ENCODE measurements at places on chromosomes 7 and 10.

DNA sequence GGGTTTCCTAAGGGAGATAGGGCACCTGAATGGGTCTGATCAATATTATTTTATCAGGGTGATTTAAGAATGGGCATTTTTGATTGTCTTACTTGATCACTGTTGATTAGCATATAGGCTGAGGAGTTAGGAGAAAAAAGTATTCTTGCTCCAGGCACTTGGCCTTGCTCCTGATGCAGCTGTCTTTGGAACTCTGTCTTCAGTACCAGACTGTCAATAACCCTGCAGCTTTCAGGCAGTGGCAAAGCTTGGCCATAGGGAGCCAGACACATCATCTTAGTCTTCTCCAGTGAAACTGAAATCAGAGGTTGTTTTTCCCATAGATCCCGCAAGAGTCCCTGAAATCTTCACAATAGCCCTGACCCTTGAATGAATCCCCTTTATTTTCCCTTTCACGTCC, 47.2 kb downstream of the EXOC4 start:
- no peak for DNase-seq

GRCh38 chr7:149440222-149440621, 20.6 kb downstream of the ZNF777 start:
- no peak for DNase-seq

- no peak for DNase-seq
Measured at GRCh38 chr10:48947690-48948469, 8.2 kb upstream of the LRRC18 start.

GRCh38 chr7:4823441-4824119, 38.2 kb downstream of the PAPOLB start:
- DNase-seq: no peak

GRCh38 chr7:142303650-142304049, 45.8 kb upstream of the PRSS58 start:
- DNase-seq: no peak

- no peak for DNase-seq
Measured at GRCh38 chr10:77256346-77256745, 381.3 kb downstream of the KCNMA1 start.

DNA sequence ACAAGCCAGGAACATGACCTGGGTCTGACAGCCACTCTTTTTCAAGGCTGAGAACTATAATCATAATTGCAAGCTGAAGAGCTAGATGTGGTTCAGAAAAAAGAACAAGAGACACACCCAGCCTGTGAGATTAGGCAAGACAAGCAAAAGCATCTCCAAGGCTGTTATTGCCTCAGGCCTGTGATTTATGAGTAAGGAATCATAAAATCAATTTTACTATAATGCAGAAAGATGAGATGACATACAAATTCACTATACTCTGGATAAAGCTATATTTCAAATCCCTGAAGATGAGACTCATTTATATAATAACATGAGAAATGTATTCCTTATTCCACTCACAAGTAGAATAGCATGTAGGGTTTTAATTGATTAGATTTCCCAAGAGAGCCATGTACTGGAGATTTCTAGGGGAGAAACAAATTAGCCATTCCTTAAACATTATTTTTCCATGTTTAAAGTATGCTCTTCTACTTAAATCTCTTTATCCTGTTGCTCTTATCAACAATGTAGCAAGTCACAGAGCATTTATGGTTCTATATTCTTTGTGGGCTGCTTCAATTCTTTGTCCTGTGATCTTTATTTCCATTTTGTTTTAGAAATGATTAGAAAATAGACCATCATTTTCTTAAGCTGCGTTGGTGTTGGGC, 47.4 kb downstream of the FHIP2A start:
- DNase-seq: no peak

DNA sequence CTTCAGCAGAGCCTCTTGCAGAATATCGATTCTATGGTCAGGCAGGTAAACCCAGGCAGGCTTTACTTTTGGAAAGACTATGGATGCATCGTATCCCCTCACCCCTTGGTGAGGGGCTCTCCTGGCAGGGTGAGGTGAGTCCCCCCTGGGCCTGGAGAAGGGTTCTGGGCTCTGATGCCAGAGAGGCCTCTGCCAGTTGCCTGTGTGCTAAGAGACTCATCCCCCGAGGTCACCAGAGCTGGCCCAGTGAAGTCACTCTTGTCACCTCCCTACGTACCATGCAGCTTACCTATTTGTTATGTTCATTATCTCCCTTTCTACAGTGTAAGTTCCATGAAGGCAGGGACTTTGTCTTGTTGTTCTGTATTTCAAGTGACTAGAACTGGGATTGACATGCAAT, 51.3 kb downstream of the TSPAN15 start:
- no peak for DNase-seq

DNA sequence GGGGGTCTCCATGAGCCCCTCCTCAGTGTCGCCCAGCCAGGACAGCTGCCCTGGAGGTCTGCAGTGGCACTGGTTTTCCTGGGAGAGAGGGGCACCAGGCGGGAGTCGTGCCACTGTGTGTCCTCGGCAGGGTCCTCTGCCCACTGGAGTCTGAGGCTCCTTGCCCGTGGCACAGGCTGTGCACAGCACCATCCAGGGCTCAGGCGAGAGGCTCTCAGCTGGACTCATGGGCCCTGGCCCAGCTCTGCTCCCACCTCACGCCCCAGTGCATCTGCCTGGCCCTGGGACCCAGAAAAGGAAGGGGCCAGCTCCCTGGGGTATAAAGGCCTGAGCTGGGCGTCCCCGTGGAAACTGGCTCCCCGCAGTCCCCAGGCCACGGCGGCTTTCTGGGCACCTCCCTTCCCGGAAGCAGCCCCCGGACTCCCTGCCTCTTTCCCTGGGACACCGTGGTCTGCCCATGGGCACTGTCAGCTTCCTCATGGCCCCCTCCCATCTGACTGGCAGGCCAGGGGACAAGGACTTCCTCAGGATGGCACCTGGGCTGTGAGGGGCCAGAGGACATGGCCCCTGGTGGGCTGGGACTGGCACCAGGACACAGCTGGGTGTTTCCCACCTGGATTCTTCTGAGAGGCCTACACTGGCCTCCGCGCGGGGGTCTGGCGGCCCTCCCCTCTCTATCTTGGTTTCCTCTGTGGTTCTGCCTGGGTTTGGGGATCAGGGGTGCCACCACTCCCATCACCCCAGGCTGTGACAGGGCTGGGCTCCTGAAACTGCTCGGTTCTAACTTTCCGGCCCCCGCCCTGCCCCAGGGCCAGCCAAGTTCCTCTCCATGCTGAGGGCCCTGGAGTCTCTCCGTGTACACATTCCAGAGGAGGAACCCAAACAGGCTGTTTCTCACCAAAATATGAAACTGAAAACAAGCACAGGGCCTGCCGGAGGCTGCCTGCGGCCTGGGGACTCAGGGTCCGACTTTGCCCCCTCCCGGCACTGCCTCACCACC, 5.5 kb downstream of the FOXL3 start:
- peak; percentile 7 for DNase-seq

- no peak for DNase-seq
Measured at GRCh38 chr7:45146531-45147379, 10.8 kb upstream of the RAMP3 start.

GRCh38 chr10:19480353-19480752, 335.9 kb upstream of the PLXDC2 start:
- DNase-seq: no peak

DNA sequence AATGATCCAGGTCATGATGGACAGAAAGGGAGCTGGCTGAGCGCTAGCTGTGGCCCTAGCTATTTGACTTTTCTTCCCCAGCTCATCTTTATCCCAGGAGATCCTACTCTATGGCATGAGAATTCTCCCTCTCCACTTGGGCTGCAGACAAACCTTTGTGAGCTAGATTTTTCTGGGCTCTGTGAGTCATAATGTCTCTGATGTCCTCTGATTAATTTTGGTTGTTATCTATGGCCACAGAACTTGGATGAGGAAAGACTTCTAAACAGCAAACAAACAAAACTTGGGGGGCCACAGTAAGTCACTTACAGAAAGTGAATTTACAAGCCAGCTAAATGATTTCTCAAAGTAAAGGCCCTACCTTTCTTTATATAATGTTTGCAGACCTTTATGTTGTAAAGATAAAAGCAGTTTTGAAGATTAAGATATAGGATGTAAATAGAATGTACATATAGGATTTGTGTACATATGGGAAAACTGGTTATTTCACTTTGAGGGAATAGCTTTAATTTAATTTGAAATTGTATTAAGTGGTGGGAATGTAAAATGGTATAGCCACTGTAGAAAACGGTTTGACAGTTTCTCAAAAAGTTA, 10.4 kb downstream of the ABLIM1 start:
- DNase-seq: no peak

GRCh38 chr7:117205873-117206272, 117.0 kb downstream of the WNT2 start:
- DNase-seq: no peak

DNA sequence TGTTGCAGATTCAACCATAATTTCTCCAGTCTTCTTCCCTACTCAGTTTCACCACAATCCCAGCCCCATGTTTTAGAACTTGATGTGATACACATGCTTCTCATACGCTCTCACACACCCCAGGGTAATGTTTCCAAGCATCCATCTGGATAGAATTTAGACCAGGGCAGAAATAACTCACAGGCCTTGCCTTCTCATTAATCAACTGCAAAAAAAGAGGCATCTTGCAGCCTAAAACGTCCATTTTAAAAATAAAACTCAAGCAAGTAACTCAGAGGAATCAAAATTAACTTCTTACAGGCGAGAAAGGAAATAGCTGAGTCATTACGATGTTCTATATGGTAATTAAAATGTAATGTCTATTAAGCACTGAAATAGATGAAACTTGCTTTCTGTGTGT, 127.2 kb upstream of the RSU1 start:
- DNase-seq: no peak

GRCh38 chr7:125119559-125120115, 190.0 kb upstream of the POT1 start:
- no peak for DNase-seq

DNA sequence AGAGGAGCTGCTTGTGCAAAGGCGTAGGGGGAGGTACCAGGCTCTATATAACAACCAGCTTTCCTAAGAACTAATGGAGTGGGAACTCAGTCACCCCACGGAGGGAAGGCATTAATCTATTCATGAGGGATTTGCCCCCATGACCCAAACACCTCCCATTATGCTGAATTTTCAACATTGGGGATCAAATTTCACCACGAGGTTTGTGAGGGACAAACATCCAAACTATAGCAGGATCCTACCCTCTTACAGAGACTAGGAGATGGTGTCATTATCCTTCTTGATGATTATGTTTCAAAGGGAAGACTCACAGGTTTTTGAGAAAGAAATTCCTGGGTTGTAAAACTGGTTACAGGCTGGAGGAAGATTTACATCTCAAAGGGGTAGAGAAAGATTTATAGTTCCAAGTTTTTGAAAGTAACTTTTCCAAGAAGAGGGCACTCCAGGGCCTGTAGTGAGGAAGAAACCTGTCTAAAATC, 295.0 kb upstream of the DKK1 start:
- DNase-seq: no peak

DNA sequence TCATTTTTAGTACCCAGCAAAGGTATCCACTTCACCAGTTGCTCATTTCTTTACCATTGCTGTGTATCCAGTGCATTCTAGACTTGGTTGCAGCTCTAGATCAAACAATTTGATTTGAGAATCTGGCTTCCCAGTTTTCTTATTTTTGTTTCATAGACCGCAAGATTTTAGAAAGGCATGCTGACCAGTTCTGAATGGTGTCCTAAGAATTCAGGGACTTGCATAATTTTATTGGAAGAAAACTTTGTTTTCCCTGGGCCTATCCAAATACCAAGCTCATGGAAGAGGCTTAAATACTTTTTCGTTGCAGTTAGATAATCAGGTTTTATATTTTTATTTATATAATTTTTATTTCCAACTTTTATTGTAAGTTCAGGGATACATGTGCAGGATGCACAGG, 58.3 kb downstream of the BICC1 start:
- no peak for DNase-seq

GRCh38 chr10:51501396-51501795, 198.0 kb downstream of the CSTF2T start:
- peak; percentile 3 for DNase-seq

- no peak for DNase-seq
Measured at GRCh38 chr10:7853226-7853842, 35.0 kb downstream of the TAF3 start.

DNA sequence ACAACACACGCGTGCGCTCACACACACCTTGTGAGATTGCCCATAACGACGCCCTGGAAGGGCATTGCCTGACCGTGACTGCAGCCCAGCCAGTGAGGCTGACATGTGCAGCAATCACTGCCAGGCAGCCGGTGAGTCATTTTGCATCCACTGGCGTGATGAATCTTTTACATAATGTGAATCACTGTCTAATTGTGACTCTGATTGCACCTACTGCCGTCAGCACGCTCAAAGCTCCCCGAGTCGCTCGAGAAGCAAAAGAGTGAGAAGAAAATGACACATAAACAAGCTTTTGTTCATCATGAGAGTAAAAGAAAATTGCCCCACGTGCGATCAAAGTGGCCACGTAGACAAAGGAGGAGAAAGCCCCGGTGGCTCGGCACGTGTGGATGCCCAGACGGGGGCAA, 117.4 kb upstream of the PFKP start:
- no peak for DNase-seq

DNA sequence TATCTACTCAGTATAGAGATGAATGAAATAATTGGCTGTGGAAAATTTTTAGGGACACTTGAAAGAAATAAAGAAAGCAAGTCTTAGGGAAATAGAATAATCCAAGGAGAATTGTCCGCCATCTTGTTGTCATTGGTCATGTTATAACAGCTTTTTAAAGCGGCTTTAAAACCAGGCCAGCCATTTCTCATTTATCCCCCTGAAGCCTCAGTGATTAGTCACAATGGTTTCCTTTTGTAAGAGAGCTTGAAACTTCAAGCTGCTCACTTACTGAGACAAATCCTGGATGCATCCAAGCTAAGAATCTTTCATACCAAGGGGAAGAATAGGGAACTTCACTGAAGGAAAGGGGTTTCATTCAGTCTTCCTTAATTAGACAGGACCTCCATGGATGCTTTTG, 67.9 kb downstream of the SGCE start:
- DNase-seq: no peak

- DNase-seq: no peak
Measured at GRCh38 chr10:639001-639750, 50.3 kb downstream of the DIP2C start.

DNA sequence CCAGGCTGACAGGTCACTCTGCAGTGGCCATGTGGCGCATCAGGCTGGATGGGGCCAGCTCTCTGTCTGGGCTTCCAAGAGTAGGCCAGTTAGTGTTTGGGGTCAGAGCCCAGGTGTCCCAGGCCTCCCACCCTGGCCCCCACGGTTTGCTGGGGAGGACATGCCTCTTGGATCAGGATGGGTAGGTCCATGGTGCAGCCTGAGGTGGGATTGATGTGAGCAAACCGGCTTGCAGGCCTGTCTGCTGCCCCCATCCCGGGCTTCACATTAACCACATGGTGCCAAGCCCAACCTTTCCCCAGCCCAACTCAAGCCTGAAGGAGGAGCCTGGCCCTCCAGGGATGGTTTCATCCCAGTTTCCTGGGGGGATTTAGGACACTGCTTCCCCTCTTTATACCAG, 39.2 kb downstream of the LDB3 start:
- no peak for DNase-seq

DNA sequence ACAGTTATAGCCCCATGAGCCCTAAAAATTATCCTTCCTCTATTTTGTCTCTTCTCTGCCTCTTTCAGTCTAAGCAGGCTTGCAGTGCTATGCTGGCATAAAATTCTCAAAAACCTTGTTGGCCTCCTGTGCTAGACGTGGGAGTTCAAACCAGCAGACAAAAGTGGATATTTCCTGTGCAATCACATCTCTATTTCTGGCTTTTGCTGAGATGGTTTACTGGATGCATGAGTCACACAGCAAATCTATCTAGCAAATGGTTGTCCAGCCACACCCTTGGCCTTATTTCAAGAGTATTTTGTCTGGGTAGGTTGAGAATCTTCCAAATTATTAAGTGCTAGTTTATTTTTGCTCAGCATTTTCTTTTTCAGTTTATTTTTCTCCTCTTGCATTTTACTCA, 370.8 kb downstream of the CDC14C start:
- DNase-seq: no peak
